ENCODE measurements at places on chromosomes 6 and 20.

GRCh38 chr6:153000243-153000642 is 2.3 kb downstream of the MTRF1L start:
- no peak for DNase-seq

DNA sequence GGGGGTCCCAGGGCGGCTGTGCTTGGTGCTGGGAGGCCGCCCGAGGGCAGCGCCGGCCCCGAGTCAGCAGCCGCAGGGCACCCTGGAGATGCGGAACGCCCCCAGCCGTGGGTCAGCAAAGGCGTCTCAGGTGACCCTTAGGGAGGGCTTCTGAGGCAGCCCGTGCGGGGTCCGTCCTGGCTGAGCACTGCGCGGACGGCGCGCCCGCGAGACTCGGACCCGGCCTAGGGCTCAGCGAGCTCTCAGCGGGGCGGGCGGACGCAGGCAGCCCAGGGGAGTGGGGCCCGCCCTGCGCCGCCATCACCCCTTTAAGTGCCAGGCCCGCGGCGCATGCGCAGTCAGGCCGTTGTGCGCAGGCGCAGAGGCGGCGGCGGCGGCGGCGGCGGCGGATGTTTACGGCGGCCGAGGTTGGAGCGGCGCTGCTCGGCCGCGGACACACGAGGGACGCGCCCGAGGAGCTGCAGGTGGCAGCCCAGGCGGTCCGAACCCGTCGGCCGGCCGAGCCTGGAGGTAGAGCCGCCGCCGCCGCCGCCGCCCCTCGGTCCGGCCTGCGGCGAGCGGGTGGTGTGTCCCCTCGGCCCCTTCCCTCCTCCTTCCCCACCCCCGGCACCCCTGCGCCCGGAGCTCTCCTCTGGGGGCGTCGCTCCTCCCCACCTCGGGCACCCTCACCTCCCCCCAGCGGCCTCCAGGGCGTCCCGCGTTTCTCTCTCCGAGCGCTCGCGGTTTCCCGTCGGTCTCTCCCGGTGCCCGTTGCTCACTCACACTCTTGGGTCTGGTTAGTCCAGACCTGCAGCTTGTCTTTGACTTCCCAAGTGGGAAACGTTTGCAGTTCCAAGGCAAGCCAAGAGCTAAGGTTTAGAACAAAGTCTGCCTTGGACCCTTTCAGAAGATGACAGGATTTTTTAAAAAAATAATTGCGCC is at the start of gene PCMTD2:
TSS of gene PCMTD2 (plus strand) at position 388 of the 921 bp plus-strand sequence. CDS start 4,218 bp downstream, outside the sequence.
- DNase-seq, result peak; percentile 21

- DNase-seq, result no peak
These were observed 721.9 kb upstream of the HS3ST5 start for GRCh38 chr6:115064680-115065079.

DNA sequence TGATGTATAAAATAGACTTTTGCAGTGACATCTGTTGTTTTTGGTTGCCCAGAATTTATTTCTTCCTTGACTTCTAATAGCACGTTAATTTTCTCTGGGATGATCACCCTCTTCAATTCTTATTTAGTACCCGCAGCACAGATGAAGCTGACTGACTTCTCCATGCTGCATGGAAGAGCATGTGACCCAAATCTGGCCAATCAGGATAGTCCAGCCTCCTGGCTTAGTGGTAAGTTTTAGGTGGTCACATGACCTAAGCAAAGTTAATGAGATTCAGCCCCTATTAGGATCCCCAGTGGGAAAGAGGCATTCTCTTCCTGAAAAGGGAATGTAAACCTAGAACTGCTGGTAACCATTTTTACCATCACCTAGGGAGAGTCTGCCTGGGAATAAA is 13.8 kb upstream of the SIRT5 start:
- DNase-seq, result no peak

DNA sequence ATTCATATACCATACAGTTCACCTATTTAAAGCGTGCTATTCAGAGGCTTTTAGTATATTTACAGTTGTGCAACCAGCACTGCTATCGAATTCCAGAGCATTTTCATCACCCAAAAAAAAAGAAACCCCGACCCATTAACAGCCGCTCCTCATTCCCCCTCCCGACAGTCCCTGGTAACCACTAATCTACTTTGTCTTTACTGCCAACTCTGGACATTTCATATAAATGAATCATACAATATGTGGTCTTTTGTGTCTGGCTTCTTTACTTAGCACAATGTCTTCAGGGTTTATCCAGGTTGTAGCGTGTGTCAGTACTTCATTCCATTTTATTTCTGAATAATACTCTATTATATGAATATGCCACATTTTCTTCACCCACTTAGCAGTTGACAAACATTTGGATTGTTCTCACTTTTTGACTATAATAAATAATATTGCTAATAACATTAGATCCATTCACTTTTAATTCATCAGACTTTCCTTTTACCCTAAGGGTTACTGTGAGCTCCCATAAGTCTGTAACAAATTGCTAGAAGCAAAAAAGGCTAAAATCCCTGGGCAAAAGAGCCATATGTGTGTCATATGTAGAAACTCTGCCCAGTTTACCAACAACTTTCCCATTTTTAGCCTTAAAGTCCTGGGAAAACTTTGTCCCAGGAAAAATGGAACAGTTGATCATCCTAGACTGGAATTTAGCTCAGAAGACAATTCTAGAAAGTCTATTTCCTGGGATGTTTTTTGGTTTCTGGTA is 23.2 kb upstream of the ROS1 start:
- no peak for DNase-seq

GRCh38 chr6:38261626-38262025 is 378.1 kb downstream of the BTBD9 start:
- no peak for DNase-seq

DNA sequence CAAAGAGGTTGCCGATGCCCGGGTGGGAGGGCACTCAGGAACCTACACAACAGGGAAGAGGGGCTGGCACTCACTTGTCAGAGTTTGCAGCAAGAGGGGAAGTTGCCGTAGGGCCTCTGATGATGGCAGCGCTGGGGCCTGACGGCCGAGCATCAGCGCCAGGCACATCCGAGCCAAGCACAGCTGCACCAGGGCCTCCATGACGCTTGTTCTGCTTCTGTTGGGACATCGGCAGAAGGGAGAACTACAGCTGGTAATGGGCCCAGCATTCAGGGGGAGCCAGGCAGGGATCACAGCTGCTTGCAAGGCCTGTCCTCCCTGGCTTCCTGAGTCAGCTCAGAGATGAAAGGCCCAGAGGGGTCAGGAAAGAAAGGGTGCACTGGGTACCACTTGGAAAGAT is 367.7 kb downstream of the CDH4 start:
- no peak for DNase-seq

Measured in NCI-H2081 treated with DMSO at 0.1 percent for 48 hours (cell line).